ENCODE measurements at places on chromosomes 16 and 17. TPM values are rescaled to one million over a fixed set of nuclear protein-coding genes. Genes with fewer than 3 reads are reported as not detected.

GRCh38 chr16:64102654-64103053 lies 1019.2 kb downstream of the CDH11 start:
- no peak overlapping the region for H3K27ac ChIP-seq
- no peak overlapping the region for H3K4me3 ChIP-seq
- no peaks in the 10 kb centered on the region for H3K4me1 ChIP-seq
- no peaks in the 10 kb centered on the region for H3K27me3 ChIP-seq

GRCh38 chr17:28973425-28973824 lies 22.1 kb upstream of the PHF12 start:
- no peak for DNase-seq
- H3K36me3 ChIP-seq: no peaks in the 10 kb centered on the region
- no peak overlapping the region for H3K4me3 ChIP-seq
- no peak overlapping the region for H3K27ac ChIP-seq
- H3K27me3 ChIP-seq: no peaks in the 10 kb centered on the region

Gene CDK3
- 3.0 TPM for total RNA-seq

- H3K36me3 ChIP-seq: no peaks in the 10 kb centered on the region
- no peak for DNase-seq
- no peak overlapping the region for H3K4me3 ChIP-seq
- peaks cover 15% of the 10 kb centered on the region for H3K4me1 ChIP-seq
Measured at GRCh38 chr17:38556239-38556638, 49.5 kb downstream of the SRCIN1 start.

DNA sequence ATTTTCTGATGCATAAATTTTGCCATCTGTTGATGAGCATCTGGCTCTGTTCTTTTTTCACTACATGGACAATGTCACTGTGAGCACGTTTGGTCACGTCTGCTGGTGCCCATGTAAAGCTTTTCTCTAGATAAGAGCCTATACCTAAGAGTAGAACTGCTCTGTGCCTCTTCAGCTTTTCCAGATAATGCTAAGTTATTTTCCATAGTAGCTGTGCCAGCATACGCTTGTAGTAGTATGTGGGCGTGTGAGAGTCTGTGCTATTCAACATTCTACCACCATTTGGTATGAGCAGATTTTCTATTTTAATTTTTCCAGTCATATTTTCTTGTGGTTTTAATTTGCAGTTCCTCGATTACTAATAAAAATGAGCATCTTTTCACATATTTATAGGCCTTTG lies 33.2 kb downstream of the VPS35L start:
- no peaks in the 10 kb centered on the region for H3K36me3 ChIP-seq
- DNase-seq: no peak
- H3K27ac ChIP-seq: no peak overlapping the region
- H3K4me3 ChIP-seq: no peak overlapping the region
- H3K27me3 ChIP-seq: no peaks in the 10 kb centered on the region
- H3K4me1 ChIP-seq: no peaks in the 10 kb centered on the region
